Stimulated activated CD4-positive, alpha-beta T cell treated with anti-CD3 and anti-CD28 coated beads, Interleukin-4, amount 100 ng/mL, for 4 hours (primary cell): ENCODE measurements at places on chromosomes 12 and 14.
A peak's percentile ranks its signal among the peaks of the same experiment; 100 is the strongest.

- no peak for DNase-seq
Measured at GRCh38 chr14:77323571-77323970, 2.7 kb downstream of the GSTZ1 start.

- no peak for DNase-seq
Measured at GRCh38 chr12:58794859-58795258, 125.4 kb downstream of the LRIG3 start.

DNA sequence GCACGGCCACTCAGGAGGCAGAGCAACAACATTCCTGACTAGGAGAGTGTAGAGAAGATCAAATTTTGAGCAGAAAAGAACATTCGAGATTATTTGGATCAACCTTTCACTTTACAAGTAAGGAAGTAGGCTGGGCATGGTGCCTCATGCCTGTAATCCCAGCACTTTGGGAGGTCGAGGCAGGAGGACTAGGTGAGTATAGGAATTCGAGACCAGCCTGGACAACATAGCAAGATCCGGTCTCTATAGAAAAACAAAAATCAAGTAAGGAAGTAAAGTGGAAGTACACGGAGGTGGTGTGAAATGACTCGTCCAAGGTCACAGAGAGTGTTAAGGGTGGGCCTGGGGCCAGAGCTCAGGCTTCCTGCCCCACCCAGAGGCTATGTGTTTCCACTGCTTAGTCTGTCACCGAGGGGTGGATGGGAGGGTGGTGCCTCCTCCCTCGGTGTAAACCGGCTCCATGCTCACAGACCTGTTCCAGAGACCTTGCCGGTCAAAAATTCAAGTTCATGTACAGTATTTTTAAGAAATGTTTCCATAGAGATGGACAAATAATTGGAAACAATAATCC is 51.9 kb downstream of the MAP1LC3B2 start:
- DNase-seq: no peak

GRCh38 chr14:33675415-33676130 is 275.3 kb downstream of the EGLN3 start:
- no peak for DNase-seq

GRCh38 chr14:49692811-49693734 is at the start of gene KLHDC1:
KLHDC1 (plus strand) TSS chr14:49693120; CDS start chr14:49693195, 75 bp downstream.
- DNase-seq: peak; percentile 73

GRCh38 chr12:93803424-93803807 is 126.2 kb downstream of the CRADD start:
- DNase-seq: no peak

- no peak for DNase-seq
Measured at GRCh38 chr12:71105956-71106355, 51.8 kb downstream of the TSPAN8 start.

GRCh38 chr12:45192707-45193106 is 23.2 kb upstream of the ANO6 start:
- no peak for DNase-seq
